ENCODE measurements at places on chromosomes 3 and 15. TPM values are rescaled to one million over a fixed set of nuclear protein-coding genes. Genes with fewer than 3 reads are reported as not detected.

DNA sequence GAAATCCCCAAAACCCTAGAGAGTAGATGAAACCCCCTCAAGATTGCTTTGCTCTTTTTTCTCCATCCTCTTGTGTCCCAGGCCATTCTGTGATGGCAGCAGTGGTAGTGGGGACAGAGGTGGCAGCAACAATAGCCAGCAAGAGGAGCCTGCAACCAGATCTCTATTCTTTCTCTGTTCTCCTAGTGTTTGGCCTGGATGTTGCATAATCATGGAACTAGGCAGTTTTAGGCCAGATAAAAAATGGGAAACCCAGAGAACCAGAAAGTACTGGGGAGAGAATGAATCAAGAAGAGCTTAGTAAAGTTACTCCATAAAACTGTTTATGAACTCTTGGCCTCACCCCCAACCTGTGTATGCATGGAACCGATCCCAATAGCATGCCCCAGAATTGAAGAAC, 52.3 kb downstream of the CTNNB1 start:
- DNase-seq, result no peak

- DNase-seq, result no peak
Measured at GRCh38 chr3:79846148-79846933, 78.5 kb upstream of the ROBO1 start.

Gene RCN2
- 82.2 TPM for total RNA-seq

Gene LMAN1L
- not detected for total RNA-seq

GRCh38 chr3:111902534-111902933, 43.5 kb downstream of the PHLDB2 start:
- no peak for DNase-seq

Gene CHST2
- 2.2 TPM for total RNA-seq

- DNase-seq, result no peak
Measured at GRCh38 chr3:86951322-86951721, 39.6 kb downstream of the VGLL3 start.

Data from epithelial cell of proximal tubule (primary cell).